T-helper 17 cell (primary cell): ENCODE measurements at places on chromosomes 1 and 21. TPM values are rescaled to one million over a fixed set of nuclear protein-coding genes. Genes with fewer than 3 reads are reported as not detected.

Gene OLIG2
- not detected for total RNA-seq

Gene CCDC18
- total RNA-seq, result 11.5 TPM

Gene CHRM3
- 0.02 TPM for total RNA-seq

Gene ZNF593OS
- not detected for total RNA-seq

Gene CFHR4
- not detected for total RNA-seq

GRCh38 chr1:175629318-175629694 is 114.1 kb downstream of the TNR start:
- DNase-seq, result no peak

DNA sequence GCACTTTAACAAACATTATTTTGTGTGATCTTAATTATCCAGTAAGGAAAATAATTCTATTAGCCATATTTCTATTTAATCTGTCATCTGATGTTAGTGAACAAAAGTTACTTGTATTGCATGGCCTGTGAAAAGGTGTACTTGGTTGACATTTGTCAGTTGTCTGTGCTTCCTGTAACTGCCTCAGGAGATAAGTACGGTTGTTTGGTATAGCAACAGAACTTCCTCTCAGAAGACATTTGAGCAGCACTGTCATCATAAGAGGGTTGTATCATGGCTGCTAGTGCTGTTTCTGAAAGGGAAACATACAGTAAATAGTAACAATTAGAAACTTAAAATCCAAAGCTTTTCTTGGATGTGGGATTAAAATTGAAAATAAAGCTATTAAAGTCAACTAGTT is 3.4 kb downstream of the BLZF1 start:
- no peak for DNase-seq

- DNase-seq, result no peak
Observed at GRCh38 chr1:178209935-178210334, 116.0 kb downstream of the RASAL2 start.

DNA sequence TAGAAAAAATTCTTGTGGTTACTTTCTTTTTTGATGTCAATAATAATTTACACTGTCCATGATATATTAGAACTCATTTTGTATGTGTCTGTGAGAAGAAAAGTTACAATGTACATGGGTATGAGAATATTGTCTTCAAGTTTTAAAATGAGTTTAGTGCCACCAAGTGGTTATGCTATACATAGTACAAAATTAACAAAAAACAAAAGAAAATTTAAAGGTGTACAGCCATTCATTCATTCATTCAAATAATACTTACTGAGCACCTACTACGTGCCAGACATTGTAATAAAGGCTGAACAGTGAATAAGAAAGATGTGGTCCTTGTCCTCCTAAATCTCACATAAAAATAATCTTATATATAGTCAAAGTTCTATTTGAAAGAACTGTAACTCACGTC is 27.7 kb downstream of the UCHL5 start:
- no peak for DNase-seq

DNA sequence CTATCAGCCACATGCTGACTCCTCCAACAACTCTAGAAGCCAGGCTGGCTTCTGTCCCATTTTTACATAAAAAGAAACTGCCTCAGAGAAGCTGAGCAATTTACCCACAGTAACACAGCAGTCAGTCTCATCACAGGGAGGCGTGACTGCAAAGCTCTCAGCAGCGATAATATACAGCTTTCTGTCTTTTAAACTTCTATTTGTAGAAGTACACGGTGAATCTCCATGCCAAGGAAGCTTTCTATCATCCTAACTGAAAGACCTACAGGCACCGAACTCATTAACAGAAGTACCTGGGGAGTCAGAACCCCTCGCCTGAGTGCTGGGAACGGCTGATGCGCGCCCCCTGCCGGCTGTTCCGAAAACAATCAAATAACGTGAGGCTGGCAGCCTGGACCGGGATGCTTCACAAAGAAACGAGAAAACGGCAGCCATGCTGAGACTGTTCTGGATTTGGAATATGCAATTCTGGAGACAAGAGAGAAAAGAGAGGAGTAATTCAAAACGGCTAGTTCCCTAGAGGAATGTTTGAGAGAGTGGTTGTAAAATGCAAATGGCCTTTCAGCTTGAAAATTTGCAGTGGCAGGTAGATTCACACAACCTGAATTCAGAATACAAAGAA is 43.5 kb upstream of the RAB4A start:
- peak; percentile 64 for DNase-seq

GRCh38 chr1:235415008-235415904 is 48.0 kb downstream of the TBCE start:
- peak; percentile 20 for DNase-seq
